ENCODE measurements at places on chromosomes 12 and 14.

DNA sequence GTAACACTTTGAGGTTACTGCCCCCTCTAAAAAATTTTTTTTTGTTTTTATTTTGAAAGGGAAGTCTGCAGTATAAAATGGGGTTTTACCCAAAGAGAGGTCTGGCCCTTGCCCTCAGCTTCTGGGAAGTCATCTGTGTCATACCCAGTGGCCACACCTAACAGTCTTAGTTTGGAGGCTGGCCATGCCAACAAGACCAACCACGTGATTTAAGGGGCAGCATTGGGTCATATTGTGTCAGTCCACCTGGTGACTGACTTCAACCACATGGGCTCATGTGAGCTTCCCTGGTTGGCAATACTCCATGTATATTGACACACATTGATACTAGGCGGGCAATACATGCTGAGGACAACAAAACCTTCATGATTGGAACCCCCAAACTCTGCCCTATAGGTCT is 173.9 kb downstream of the GXYLT1 start:
- no peak for DNase-seq

- DNase-seq: peak; percentile 89
Observed at GRCh38 chr14:77040741-77041653, 12.5 kb upstream of the IRF2BPL start.

- DNase-seq: no peak
Observed at GRCh38 chr14:94046696-94047250, 20.6 kb downstream of the OTUB2 start.

GRCh38 chr12:20815574-20815973 is 5.1 kb downstream of the SLCO1B3 start:
- DNase-seq: no peak

GRCh38 chr12:68225576-68226476 is at the start of gene IL26:
IL26 (minus strand) TSS chr12:68225810; CDS start chr12:68225756, 54 bp downstream.
- DNase-seq: no peak

DNA sequence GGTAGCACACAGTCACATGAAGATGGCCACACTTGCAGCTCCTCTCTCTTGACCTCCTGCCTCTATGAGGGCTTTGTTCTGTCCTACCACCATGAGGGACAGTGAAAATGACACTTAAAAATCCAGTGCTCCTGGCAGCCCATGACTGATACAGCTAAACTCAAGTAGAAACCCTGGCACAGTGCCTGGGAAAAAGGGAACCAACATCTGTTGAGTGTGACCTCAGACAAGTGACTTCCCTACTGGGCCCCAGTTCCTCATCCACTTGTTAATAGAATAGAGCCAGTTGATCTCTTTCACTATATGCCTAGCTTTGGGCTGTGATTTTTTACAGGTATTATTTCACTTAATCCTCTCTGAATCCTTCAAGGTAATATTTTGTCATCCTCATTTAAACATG is 4.8 kb downstream of the GUCY2C start:
- DNase-seq: peak; percentile 14

GRCh38 chr14:97293659-97294058 is 496.5 kb downstream of the VRK1 start:
- no peak for DNase-seq

- DNase-seq: no peak
Observed at GRCh38 chr12:91923864-91924263, 221.8 kb downstream of the BTG1 start.

All from NCI-H2171 (cell line).